ENCODE measurements at places on chromosomes 7 and 10.

DNA sequence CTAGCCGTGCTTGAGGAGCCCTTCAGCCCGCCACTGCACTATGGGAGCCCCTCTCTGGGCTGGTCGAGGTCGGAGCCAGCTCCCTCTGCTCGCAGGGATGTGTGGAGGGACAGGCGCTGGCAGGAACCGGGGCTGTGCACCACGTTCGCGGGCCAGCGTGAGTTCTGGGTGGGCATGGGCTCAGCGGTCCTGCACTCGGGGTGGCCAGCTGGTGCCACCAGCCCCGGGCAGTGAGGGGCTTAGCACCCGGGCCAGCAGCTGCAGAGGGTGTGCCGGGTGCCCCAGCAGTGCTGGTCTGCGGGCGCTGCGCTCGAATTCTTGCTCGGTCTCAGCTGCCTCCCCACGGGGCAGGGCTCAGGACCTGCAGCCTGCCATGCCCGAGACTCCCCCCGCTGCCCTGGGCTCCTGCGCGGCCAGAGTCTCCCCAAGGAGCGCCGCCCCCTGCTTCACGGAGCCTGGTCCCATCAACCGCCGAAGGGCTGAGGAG is 90.8 kb upstream of the NRG3 start:
- DNase-seq: no peak

- DNase-seq: no peak
These were observed 39.9 kb downstream of the UNC5B start for GRCh38 chr10:71252220-71252619.

GRCh38 chr7:156465186-156465585 is 175.4 kb upstream of the RNF32 start:
- DNase-seq: no peak

DNA sequence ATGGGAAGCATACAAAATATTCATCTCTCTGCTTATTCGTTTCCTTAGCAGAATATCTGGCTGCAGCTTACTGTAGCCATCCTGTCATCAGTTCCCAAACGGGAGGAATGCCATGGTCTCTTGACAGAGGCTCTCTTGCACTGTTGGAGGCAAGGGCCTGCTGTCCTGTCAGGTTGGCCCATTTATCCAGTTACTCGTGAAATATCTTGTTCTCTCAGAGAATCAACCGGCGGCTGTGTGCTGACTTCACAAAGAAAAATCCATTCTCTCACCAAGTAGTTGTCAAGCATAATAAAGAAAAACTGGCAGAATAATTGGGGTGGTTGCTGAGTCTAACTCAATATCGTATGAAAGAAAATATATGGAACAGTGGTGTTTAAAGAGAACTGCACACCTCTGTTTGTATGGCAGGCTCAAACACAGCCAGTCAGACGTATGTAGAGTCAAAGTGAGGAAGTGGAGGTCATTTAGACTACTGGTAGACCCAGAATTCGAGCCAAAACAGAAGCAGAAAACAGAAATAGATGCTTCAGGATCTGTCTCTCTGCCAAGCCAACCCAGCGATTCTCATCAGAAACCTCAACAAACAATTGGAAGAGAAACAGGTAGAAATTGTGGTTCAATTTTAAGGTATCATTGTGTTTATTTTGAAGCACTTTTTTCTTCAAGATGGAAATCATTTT is 349.2 kb upstream of the PRKCQ start:
- no peak for DNase-seq

- peak; percentile 60 for DNase-seq
These were observed 19.8 kb downstream of the ITGB8 start for GRCh38 chr7:20350518-20350951.

DNA sequence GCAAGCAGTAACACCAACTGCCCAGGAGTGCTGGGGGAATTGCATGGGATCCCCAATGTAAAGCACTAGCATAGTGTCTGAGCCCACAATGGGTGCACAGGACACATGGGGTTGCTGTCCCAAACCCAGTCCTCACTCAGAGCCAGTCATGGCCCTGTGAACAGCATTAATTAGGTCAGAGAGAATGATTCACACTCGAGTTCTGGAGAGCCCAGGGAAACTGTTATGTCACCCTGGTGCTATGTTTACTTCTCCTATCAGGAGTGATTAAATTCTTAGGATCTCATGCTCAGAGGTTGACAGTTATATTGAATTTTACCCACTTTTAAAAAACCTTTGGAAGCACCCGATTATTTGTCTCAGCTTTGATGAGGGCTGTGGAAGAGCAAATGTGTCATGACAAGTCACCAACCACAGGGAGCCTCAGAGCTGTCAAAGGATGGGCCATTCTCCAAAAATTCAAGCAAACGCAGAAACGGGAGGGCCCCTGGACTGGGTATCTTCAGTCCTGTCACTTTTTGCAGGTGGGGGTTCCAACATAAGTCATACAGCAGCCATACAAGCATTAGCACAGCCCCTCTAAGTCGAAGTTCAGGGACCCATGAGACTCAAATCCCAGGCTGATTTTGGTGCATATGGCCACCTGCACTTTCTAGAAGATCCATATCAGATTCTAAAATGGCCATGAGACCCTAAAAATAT is 1.3 kb upstream of the RASSF4 start:
- DNase-seq: no peak

- DNase-seq: no peak
These were observed 225.2 kb upstream of the SH2B2 start for GRCh38 chr7:102061354-102061945.

- DNase-seq: no peak
These were observed 1.4 kb downstream of the GIMAP5 start for GRCh38 chr7:150738591-150739001.

- DNase-seq: no peak
These were observed 278.0 kb downstream of the CCSER2 start for GRCh38 chr10:84606428-84606827.

Measured in nucleus accumbens (tissue), 56 donors.